ENCODE measurements at places on chromosomes 5 and 9.

DNA sequence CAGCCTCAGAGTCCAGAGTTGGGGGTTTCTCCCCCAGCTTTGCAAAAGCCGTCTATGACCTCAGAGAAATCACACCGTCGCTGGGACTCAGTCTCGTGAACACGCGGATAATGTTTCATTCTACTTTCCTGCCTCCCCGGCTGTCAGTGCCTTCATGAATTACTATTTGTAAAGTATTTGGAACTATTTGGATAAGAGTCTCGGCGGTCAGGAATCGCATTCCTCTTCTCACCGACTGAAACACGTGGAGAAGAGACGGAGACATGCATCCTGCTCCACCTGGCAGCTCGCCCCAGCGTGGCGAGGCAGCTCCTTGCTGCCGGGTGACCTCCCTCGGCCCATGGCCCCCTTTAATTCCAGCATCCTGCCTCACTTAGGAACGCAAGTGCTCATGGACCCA is 23.9 kb downstream of the IRX2 start:
- no peak for DNase-seq

DNA sequence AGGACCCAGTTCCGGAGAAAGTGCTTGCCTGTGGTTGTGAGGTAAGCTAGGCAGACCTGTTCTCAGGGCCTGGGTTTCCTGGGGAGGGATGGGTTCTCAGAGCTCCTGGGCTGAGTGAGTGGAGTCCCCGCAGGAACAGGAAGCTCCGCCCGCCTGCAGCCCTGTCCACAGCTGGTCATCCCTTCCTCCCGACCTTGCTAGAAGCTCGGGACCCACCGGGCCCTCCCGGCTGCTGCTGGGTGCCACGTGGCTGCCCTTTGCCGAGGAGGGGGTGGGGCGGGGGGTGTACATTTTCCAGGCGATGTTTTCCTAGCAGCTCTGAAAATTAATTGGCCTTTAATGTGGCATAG is 198.1 kb downstream of the C9orf50 start:
- DNase-seq: no peak

DNA sequence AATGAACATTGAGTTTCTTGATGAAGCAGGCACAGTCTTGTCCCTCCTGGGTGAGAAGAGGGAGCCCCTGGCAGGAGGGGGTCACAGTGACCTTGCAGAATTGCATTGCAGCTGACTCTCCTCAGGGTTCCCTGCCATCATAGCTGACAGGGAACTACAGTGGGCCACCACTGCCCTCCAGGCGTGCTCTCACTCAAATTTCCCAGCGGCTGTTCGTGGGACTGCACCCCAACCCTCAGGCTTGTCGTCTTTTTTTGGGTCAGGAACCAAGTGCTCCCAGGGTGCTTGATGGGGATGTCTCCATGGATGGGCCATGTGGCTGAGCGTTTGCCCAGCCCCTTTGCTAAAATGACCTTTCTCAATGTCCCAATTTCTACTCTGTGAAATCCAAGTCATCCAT is 215.8 kb downstream of the MELK start:
- DNase-seq: no peak

GRCh38 chr5:53019320-53019719 is 30.2 kb downstream of the ITGA2 start:
- no peak for DNase-seq

GRCh38 chr5:40781843-40782409 is 16.2 kb downstream of the PRKAA1 start:
- DNase-seq: no peak

- DNase-seq: no peak
Observed at GRCh38 chr5:177096162-177097015, 9.7 kb downstream of the FGFR4 start.

DNA sequence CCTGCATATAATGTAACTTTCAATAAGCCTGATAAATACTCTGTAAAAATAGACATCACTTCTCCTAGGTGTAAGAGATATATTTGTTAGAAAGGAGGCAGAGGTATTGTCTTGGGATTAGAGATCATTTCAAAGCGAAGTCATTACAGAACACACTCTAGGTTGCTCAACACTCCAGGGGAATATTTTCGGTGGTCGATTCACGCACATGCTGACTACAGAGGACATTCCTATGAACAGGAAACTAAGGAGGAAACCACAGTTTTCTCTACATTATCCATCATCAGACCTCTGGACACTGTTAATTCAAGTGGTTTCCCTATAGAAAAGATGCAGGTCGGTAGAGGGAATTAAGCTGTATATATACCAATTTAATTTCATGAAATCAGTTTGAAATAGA is 370.0 kb downstream of the NDUFS4 start:
- DNase-seq: no peak

DNA sequence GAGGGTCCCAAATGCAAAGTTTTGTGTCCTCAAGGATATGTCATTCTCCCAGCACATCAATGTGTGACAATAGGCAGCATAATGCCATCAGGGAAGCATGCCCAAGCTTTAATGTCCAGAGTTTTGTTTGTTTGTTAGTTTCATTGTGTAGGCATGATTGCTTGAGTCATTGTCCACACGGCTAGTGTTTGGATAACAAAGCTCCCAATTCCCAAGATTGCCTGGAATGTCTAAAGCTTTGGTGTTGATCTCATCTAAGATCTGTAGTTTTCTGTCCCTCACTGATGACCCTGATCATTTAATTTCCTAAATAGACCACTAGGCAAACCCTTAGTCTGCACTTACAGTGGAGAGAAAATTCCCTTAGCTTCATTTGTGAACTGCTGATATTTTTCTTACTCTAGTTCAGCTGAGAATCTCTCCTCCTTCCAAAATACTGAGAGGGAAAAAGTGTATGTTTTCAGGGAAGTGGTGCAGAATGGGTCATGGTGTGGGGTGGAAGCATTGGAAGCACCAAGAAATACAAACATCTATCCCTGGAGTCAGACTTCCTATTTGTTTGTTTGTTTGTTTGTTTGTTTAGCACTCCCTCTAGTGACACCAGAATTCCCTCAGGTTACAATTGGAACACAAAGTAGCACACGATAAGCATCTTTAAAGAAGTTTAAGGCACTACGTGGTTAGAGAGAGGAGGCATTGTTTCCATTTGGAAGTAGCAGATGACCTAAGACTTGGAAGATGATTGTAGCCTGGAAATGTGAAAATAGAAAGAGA is 127.1 kb downstream of the PRDM6 start:
- DNase-seq: no peak

DNA sequence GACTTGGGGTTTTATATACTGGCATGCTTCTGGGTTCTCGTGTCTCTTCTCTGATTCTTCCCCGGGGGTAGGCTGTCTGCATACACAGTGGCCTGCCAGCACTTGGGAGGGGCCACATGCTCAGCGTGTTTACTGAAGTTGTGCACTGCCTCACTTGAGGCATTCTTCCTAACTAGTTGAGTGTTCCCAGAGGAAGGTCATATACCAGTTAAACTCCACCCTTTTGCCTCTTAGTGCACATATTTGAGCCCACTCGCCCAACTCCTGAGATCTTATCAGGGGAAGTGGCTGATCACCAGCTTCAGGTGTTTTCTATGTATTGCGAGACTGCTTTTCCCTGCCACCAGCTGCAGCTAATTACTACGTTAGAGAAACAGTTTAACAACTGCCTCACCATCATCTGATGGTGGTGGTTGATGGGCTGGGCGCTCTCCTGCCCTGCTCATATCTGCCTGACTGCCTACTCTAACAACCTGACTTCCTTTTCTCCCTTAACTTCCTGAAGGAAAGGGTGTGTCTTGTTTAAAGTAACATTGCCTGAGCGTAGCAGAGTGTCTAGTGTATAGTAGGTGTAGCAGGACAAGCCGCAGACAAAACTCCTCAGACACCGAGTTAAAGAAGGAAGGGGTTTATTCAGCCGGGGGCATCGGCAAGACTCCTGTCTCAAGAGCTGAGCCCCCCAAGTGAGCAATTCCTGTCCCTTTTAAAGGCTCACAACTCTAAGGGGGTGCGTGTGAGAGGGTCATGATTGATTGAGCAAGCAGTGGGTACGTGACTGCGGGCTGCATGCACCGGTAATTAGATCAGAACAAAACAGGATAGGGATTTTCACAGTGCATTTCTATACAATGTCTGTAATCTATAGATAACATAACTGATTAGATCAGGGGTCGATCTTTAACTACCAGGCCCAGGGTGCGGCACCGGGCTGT is 60.1 kb upstream of the CLINT1 start:
- peak; percentile 6 for DNase-seq

- no peak for DNase-seq
Observed at GRCh38 chr5:159088371-159088770, 11.3 kb downstream of the EBF1 start.

- DNase-seq: peak; percentile 66
Observed at GRCh38 chr9:37747271-37747753, 6.3 kb upstream of the TRMT10B start.

GRCh38 chr5:66546541-66546940 is 49.7 kb upstream of the MAST4 start:
- DNase-seq: no peak

DNA sequence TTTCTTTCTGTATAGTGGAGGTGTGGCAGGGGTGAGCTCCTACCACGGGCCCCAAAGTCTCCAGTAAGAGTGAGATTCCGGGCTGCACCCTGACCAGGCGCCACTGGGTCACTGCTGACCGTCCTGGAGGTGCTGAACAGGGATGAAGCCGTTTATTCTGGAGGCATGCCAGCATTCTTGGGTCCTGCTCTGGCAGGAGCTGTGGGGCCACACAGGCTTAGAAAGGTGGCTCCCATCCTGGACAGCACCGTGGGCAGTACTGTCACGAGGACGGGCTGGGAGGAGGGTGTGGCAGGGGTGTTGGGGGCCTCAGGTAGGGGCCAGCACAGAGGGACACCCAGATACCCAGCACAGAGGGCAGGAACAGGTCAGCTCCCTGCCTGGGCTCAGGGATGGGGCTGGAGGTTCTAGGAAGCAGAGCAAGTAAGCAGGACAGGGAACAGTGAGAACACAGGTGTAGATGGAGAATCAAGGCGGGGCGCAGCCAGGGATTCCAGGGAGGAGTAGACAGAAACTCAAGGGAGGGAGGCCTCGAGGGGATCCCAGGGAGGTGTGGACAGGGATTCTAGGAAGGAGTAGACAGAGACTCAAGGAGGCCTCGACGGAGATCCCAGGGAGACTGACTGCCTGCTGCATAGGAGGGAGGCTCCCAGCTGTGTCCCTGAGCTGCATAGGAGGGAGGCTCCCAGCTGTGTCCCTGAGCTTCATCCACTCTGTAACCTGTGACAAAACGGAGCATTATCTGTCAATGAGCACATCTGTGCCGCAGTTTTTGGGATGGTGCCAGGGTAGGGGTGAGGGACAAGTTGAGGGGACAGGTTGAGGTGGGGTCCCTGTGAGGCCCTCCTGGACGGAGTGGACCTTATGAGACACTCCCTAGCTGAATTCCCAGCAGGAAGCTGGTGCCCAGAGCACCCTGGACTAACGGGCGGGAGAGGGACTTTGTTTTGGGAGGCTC is 1.1 kb upstream of the PLEKHG4B start:
- no peak for DNase-seq

- no peak for DNase-seq
Observed at GRCh38 chr5:129917224-129917623, 13.0 kb downstream of the CHSY3 start.

Measured in stimulated activated CD4-positive, alpha-beta T cell treated with anti-CD3 and anti-CD28 coated beads, Interleukin-4, amount 100 ng/mL, for 24 hours (primary cell).